ENCODE measurements at places on chromosomes 12 and 14.

- DNase-seq: no peak
Measured at GRCh38 chr12:91037276-91037675, 20.5 kb downstream of the KERA start.

DNA sequence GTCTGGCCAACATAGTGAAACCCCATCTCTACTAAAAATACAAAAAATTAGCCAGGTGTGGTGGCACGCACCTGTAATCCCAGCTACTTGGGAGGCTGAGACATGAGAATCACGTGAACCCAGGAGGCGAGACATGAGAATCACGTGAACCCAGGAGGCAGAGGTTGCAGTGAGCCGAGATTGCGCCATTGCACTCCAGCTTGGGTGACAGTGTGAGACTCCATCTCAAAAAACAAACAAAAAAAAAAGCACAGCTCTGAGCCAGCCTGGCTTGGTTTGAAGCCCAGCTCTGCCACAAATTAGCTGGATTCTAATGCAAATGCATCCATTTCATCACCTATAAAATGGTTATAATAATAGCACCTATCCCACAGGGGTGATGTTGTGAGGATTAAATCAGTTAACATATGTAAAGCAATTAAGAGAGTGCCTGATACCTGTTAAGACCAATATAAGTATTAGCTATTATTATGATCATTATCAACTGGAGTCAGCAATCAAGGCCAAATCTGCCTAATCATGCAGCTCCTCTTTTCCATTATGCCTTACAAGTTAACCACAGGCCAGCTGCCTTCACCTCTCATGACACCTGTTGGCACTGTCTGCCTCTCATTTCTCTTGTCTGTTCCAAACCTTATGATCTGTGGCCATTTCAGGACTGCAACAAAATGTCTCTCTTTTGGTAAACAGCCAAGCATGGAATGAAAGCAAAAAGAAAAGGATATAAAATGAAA lies 2.1 kb downstream of the GNPTAB start:
- no peak for DNase-seq

DNA sequence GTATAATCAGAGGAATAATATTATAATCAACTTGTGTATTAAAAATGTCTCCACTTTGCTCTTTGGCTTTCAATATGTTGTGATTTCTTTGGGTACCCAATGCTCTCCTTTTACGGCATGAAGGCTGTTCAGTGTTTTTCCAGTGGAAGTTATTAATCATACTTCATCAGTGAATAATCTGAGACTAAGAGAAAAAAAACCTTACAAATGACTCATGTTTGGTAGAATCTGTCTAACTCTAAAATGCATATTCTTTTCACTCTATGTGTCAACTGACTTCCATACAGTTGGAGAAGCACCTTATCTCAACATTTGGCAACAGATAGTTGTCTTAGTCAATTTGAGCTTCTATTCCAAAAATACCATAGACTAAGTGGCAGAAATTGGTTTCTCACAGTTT lies 82.2 kb downstream of the PTPRO start:
- DNase-seq: no peak

- no peak for DNase-seq
Measured at GRCh38 chr14:64646103-64646502, 58.1 kb upstream of the PLEKHG3 start.
